NCI-H1694 (cell line): ENCODE measurements at places on chromosomes 2 and 18.

GRCh38 chr2:158009399-158009798, 92.3 kb upstream of the UPP2 start:
- DNase-seq: no peak

GRCh38 chr2:122525336-122525735, 769.9 kb downstream of the TSN start:
- no peak for DNase-seq

DNA sequence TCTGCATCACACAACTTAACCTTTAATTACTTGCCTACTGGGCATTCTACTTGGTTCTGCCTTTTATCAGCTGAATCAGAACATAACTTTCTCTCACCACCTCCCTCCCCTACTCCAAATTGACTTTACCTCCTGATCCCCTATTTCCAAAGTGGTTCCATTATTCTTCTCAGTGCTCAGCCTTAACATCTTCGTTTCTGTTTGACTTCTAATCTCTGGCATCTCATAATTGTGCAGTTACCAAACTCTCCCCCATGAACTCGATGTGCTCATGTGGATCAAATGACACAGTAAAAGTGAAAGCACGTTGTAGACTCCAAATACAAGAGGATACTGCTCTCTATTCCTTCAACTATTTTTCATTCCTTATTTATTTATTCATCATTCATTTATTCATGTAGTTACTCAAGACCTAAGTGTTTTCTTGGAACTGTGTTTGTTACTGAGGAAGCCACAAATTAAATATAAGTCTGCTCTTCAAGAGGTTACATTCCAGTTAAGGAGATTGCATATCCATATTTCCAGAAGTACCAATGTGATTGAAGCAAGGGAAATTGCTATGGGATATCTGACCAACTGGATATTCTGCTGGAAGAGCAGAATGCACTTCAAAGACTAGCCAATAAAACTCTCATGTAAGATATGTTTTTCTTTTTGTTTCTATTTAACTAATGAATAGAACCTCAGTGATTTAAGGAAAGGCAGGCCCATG, 158.8 kb downstream of the TMEFF2 start:
- DNase-seq: no peak

GRCh38 chr18:28147674-28148171, 29.2 kb downstream of the CDH2 start:
- DNase-seq: no peak

GRCh38 chr2:136016836-136017235, 31.4 kb upstream of the DARS1 start:
- no peak for DNase-seq

DNA sequence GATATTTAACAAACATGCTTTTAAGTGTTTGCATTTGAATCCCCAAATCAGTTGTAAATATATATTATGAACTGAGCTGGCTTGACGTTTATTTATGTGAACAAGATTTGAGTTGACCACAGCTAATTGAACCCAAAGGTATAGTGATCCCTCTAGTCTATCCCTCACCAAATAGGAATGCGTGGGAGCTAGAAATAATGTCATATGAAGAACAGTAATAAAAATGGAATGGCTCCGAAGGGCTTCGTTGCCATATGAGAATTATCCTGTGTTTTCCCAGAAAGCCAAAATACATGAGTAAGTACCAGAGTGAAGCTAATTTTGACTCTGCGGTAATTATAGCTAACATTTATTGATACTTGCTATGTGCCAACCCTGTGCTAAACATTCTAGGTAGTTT, 142.7 kb downstream of the ADCYAP1 start:
- DNase-seq: no peak

DNA sequence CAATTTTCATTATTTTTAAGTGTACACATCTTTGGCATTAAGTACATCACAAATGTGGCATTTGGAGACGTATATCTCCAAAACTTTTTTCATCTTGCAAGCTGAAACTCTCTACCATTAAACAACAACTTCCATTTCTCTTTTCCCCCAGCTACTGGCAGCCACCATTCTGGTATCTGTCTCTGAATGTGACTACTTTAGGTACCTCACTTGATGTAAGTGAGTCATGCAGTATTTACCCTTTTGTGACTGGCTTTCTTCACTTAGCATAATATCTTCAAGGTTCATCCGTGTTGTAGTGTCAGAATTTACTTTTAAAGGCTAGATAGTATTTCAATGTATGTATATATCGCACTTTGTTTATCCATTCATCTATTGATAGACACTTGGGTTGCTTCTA, 17.0 kb downstream of the BABAM2 start:
- DNase-seq: no peak

DNA sequence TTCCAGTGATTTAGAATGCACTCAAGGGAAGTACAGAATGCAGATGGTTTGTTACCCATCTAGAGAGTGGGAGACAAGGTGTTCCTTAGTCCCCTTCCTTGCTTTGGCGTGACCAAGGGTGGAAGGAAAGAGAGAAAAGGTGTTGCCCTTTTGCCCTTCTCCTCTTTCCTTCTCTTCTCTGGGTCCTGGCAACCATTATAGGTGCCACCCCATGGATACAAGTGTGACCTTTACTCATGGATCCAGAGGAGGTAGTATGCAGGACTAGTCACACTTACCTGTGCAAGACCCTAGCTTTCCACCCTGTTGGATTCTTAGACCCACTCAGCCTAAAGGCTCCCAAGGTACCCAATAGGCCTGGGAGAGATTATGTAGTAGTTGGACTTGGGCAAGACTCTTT, 11.6 kb upstream of the RBFA start:
- DNase-seq: no peak

DNA sequence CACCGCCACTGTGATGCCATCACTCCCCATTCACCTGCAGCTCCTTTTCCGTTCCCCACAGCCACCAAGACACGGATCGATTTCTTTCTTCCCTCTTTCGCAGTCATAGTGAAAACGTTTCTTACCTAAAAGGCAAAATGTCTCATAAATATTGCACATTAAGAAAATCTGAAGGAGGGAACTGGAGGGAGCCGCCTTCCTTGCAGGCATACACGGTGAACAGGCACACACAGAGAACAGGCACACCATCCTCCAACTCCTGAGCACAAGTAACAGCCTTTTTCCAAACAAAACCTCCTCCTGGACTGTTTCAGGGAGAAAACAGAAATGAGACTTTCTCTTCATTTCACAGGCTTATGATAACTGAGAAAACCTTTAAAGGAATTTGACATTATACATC, 17.0 kb downstream of the MRPS5 start:
- no peak for DNase-seq

GRCh38 chr2:142603759-142604158, 273.7 kb upstream of the KYNU start:
- peak; percentile 18 for DNase-seq

GRCh38 chr18:30446605-30447004, 595.9 kb downstream of the DSC3 start:
- DNase-seq: no peak

DNA sequence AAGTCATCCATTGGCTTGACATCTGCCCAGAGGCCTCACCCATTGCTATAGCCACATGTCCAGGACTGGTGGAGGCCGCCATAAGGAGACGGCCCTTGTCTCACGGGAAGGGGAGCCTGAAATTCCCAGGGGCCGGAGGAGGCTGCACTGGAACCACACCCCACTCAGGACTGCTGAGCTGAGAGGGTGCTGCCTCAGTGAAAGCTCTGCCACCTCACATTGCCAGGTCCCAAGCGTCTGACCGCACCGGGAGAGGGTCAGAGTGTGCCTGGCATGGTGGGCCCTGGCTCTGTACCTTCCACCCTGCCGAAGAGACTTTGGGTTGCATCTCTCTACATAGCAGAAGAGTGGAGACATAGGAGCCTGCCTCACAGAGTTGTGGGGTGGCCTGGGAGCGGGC, 134.1 kb upstream of the GLI2 start:
- DNase-seq: no peak

DNA sequence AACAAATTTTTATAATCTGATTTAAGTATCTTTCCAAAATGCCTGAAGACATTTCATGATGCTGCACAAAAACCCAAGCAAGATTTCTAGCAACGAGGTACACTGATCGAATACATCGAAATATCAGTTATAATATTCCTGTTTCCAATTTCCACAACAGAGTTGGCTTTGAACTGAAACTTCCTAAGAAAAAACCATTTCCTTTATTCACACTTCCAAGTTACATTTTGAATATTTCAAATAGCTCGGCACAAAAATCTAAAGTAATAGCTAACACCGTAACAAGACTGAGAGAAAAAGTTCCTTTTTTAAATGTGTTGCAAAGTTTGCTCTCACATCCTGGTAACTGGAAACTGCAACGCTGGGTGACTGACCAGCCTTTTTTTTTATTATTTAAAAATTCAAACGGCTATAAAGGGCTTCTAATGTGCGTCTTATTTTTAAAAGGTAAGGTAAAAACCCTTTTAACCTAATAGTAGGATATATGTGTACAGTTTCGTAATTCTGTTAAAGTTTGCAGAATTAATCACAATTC, 1.7 kb downstream of the HNRNPLL start:
- DNase-seq: no peak

DNA sequence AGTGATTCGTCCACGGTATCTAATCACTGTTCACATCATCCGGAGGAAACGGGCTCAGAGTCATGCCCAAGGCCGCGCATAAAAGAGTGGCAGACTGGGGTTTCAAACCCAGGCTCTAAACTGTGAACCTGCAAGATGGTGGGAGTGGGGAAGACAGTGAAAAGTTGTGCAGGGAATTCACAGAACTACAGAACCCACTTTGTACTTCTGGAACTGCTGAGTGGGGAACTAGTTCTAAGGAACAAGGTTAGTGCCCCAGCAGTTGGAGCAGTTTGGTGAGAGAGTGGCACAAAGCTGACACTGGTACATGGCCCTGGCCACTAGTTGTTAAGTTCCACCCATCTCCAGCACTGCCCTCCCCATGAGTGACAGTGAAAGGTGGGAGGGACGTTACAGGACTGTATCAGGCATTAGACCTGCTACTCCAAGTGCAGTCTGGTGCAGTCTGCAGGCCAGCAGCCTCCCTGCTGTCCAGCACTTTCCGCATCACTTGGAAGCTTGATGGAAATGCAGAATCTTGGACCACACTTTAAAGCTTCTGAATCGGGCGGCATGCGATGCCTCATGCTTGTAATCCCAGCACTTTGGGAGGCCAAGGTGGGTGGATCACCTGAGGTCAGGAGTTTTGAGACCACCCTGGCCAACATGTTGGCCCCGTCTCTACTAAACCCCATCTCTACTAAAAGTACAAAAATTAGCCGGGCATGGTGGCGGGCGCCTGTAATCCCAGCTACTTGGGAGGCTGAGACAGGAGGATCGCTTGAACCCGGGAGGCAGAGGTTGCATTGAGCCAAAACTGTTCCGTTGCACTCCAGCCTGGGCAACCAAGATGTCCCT, 47.3 kb downstream of the C2orf42 start:
- no peak for DNase-seq

GRCh38 chr2:69789772-69790600, 39.5 kb upstream of the GMCL1 start:
- no peak for DNase-seq

DNA sequence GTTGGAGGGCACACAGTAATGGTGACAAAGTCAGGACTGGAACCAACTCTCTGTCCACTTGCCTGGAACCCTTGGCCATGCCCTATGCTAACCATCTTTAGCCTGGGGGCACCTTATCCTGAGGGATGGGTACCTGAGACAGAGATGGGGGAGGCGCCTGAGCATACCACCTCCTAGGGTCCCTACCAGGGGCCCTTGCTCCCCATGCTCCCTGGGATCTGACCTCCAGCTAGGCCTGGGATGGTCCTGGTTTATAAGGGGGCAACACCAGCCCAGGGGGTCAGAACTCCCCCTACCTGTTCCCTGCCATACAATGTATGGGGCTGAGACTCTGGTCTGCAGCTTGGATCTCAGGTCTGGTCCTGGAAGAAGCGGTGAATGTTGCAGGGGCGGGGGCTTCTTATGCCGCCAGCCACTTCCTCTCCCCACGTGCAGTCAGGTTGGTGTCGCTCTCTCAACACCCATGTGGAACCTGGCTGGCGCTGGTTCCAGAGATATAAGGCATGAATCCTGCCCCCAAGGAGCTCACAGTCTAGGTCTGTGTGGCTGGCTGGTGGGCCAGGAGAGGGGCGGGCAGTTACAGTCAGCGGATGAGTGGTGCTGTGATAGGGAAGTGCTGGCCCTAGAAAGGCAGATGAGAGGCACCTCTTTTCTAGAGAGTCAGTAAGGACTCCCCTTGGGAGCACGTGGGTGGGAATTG, 3.8 kb upstream of the TOGARAM2 start:
- DNase-seq: no peak

- no peak for DNase-seq
Measured at GRCh38 chr2:51960841-51961335, 929.0 kb upstream of the NRXN1 start.

- no peak for DNase-seq
Measured at GRCh38 chr2:238082151-238082550, 18.0 kb upstream of the ESPNL start.

DNA sequence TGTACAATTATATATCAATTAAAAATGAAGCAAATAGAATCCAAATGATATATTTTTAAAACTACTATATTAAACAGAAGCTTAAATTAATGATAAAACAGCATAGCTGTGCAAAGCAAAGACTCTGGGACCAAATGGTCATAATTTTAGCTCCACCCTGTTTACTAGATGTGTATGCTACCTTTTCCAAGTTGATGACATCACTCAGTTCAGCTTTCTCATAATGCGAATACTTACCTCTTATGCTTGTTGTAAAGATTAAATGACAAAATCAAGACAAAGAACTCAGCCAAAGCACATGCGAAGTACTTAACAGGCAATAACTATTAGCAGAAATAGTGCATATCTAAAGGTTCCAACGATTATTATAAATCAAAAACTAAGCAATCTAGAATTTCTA, 51.6 kb downstream of the LNPK start:
- no peak for DNase-seq

DNA sequence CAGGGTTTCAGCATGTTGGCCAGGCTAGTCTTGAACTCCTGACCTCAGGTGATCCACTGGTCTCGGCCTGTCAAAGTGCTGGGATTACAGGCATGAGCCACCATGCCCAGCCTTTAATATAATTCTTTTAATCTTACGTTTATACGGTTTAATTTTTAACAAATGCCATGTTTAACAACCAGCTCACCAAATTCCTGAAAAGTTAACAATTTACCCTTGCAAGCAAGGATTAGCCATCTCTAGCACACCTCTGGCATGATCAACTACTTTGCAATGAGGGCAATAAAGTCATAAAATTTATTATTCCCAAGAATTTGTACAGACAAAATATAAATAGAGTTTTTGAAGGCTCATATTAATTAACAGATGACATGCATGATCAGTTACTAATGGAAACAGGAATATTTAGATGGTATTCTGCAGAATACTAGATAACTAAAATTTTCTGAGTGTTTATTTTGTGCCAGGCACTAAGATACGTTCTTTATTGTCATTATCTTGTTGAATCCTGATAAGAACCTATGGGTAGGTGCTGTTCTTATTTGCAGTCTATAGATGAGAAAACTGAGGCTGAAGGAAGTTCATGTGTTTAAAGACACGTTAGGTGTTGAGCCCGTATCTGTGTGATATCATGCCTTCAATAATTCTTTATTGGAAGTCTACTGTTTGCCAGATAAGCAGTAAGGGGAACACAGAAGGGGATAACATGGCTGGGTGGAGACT, 190.1 kb downstream of the CDCA7 start:
- no peak for DNase-seq

DNA sequence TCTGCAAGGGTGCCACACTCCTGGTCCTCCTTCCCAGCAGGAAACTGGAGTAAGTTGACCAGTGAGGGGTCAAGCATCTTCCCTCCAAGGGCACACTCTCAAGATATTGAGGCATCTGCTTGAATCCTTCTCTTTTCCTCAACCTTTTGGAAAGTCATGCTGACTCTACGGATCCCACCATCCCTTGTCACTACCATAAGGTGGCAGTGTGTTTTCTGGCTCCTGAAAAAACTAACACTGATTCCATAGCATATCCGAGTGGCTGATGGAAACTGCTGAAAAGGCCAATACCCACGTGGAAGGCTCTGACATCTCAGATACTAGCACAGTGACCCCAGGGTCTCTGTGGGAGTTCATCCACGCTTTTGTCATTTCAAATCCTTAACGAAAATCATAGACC, 37.1 kb downstream of the GPR45 start:
- DNase-seq: no peak
